Tongue (tissue), 3 donors: ENCODE measurements at places on chromosomes 16 and 17.

DNA sequence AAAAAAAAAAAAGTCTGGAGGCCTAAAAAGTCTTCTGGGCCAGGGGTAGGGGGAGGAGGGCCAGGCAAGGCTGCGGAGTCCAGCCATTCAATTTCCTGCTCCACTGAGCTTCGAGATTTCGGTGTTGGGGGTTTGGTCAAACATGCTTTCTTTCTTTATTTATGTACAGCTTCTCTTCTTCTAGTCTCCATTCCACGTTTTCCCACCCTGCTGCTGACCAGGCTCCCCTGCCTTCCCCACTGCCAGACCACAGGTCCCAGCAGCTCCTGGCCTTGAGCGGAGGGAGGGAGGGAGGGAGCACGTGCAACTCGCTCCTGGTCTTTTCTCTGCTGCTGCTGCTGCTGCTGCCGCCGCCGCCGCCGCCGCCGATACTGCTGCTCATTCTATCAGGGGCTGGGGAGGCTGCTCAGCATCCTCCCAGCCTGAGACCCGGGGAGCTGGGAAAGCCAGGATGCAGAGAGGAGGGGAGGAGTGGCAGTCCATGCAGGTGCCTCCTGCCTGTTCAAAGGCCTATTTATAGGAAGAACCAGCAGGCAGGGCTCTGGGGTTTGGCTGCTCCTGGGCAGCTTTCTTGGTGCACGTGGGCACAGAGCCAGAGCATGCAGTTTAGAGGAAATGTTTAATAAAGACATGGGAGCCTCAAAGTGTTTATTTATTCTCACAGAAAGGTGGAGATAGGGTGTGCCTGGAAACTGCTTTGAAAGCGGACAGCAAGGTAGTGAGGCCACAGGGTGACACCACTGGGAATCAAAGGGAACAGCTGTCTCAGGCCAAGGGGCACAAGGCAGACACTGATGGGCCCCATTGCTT lies 23.4 kb upstream of the ZFHX3 start:
- DNase-seq = peak; percentile 65

GRCh38 chr17:76234354-76234679 lies 6.0 kb downstream of the RNF157 start:
- no peak for DNase-seq

DNA sequence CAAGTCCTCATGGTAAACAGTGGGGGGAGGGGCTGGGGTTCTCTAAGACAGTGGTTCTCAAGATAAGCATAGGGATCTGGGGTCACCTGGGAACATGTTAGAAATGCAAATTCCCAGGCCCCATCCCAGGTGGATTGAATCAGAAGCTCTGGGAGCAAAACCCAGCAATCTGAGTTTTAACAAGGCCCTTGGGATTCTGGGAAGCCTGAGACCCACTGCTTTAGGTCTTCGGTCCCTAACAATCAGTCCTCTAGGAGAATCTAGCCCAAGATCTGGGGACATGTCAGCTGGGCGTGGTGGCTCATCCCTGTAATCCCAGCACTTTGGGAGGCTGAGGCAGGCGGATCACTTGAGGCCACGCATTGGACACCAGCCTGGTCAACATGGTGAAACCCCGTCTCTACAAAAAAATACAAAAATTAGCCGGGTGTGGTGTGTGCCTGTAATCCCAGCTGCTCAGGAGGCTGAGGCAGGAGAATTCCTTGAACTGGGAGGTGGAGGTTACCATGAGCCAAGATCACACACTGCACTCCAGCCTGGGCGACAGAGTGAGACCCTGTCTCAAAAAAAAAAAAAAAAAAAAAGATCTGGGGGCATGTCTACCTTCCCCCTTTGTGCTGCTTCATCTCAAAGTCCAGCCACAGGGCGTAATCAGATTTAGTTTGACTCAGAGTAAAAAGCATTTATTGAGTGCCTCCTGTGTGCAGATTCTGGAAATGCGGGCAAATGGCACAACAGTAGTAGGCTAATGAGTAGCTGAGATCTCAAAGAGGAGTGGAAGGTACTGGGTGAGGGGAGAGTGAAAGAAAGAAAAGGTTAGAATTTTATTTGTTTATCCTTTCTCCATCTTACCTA lies 8.8 kb upstream of the NR1D1 start:
- no peak for DNase-seq

DNA sequence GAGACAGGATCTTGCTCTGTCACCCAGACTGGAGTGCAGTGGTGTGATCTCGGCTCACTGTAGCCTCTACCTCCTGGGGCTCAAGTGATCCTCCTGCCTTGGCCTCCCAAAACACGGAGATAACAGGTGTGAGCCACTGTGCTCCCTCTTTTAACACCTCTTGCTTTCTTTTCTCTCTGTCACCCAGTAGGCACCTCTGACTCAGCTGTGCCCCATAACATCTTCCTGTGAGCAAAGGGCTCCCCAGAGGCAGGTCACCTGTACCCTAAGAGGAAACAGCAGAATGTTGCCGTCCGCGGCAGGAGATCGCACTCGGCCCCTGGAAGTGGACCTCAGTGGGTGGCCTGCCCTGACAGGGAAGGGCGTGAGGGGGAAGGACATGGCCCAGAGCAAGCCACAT lies 918 bp upstream of the NLRC3 start:
- DNase-seq = no peak

DNA sequence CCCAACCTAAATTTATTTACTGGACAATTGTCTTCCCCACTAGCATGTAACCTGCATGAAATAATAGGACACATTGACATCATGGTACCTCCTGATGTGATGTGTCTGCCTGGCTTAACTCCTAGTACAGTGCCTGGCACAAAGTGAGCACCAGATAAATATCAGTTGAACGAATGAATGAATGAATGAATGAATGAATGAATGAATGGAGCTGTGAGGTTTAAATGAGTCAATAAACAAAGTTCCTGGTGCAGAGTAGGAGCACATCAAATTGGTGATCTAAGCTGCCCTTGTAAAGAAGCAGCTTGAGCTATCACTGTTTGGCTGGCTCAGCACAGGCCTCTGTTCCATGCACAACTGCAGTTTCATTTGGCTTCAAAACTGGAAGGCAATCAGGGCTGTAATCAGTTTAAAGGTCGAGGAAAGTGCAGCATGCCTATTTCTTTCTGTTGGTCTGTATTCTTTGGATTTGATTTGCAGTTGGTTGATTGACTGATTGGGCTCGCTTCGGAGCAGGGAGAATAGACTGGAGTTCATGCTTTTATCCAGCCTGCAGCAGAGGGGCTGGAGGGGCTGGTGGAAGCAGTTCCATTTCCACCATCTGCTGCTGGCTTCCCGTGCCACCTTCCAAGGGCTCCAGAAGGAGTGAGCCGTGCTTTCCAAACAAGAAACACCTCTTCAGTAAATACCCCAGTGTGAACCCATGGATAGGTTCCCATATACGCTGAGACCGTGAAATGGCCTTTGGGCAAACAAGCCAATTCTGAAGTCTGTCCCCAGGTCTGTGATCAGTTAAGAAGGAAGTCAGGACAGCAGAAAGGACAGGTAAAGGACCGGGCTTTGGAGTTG lies 54.6 kb downstream of the GPRC5B start:
- no peak for DNase-seq

DNA sequence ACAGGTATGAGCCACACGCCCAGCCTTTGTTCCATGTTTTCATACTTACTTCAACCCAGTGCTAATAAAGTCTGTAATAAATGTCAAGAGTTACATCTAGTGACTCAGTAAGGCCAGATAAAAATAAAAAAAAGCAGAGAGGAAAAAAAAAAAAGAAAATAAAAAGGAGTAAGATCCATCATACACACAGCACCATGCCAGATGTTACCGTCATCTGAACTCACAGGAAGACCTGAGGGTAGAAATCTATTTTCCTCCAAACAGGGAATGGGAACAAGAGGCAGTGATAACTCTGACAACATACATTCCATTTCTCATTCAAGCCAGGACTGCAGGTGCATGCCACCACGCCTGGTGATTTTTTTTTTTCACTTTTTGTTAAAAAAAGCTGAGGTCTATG lies 20.7 kb downstream of the CRK start:
- DNase-seq = no peak

- no peak for DNase-seq
Observed at GRCh38 chr16:71282943-71283342, 6.3 kb downstream of the CMTR2 start.

- DNase-seq = no peak
Observed at GRCh38 chr17:70961341-70961740, 792.0 kb downstream of the KCNJ2 start.

DNA sequence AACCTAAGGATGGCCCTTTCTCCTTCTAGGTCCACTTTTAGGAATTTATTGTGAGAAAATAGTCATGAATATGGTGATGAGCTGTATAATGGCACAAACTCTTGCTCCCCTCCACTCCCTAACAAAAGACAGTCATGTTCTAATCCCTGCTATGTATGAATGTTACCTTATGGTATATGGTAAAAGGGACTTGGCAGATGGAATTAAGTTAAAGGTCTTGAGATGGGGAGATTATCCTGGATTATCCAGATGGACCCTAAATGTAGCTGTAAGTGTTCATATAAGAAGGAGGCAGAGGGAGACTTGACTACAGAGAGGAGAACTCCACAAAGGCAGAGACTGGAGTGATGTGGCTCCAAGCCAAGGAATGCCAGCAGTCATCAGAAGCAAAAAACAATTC lies 296.1 kb downstream of the SOX9 start:
- no peak for DNase-seq

DNA sequence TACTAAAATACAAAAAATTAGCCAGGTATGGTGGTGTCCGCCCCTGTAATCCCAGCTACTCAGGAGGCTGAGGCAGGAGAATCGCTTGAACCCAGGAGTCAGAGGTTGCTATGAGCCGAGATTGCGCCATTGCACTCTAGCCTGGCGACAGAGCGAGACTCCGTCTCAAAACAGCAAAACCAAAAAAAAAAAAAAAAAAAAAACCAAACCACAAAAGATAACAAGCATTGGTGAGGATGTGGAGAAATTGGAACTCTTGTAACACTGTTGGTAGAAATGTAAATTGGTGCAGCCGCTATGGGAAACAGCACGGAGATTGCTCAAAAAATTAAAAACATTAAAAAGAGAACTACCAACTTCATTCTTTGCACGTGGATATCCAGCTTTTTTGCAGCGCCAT lies 119.4 kb downstream of the OR1D5 start:
- no peak for DNase-seq

GRCh38 chr17:2977157-2977556 lies 86.2 kb downstream of the OR1D5 start:
- DNase-seq = no peak

DNA sequence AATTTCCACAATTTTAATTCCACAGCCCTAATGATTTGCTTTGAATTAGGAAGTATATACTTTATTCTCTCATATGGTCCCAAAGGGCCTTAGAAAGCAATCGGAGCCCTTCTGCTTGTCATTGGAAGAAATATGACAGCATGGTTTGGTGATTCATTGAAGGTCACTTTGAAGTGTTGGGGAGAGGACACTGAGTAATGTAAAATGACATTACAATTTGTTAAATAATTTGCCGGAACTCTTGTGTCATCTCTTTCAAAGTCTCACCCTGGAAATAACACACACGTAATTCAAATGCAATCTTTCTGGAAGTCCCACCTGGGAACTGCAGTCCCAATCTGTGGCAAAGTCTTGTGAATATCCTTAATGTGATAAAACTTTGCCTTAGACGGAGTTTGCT lies 59.8 kb downstream of the BMERB1 start:
- DNase-seq = no peak

DNA sequence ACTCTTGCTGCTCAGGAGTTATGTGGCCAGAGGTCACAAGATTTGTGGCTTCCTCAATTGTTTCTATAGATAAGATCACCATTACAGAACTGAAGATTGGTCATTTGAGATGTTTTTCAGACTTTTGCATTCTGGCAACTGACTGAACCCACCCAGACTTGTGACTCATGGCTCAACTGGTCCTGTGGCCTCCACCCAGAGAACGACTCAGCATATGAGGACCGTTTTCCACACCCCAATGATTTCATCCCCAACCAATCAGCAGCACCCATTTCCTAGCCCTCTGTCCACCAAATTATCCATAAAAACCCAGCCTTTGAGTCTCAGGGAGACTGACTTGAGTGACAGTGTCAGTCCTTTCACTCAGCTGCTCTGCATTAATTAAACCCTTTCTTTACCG lies 143.2 kb upstream of the ASIC2 start:
- no peak for DNase-seq

DNA sequence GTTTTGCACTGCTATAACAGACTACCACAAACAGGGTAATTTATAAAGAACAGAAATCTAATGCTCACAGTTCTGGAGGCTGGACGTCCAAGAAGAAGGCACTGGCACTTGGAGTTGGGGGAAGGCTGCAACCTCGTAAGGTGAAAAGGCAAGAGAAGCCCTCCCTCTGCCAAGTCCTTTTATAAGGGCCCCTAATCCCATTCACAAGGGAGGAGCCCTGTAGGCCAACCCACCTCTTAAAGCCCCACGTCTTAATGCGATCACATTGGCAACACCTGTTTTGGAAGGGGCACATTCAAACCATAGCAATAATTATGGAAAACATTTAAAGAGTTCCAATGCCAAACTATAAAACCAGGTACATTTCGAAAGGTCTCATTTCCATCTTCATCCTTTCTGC lies 5.2 kb downstream of the PKD1L3 start:
- DNase-seq = no peak

GRCh38 chr17:63420868-63421680 lies 25.0 kb downstream of the CYB561 start:
- no peak for DNase-seq

DNA sequence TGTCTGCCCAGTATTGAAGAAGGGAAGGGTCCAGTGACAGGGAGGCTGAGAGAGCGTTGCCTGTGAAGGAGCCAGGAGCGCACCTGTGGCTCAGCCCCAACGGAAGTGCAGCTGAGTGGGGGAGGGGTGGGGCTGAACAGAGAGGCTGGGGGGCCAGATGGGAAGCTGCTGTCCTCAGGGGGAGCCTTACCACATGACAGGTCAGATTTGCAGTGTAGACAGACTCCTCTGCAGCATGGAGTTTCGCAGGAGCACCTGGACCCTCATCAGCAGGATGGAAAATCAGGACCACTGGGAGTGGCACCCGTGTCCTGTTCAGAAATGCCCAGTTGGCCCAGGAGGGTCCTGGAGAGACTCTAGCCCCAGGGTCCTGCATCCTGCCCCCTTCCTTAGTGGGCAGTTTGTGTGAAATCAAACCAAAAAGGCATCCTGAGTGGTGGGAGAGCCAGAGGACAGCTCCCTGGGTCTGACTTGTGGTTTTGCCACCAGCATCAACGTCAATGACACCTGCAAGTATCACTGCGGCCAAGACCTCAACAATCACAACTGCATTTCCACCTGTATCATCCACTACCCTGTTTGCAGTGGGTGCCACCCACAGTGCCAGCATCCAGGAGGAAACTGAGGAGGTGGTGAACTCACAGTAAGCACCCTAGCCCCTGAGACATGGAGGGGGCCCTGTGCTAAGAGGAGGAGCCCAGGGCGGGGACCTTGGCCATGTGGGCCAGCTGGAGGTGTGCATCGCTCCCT lies 7.8 kb downstream of the CD300A start:
- no peak for DNase-seq

GRCh38 chr16:58421059-58421458 lies 28.8 kb downstream of the GINS3 start:
- DNase-seq = no peak

DNA sequence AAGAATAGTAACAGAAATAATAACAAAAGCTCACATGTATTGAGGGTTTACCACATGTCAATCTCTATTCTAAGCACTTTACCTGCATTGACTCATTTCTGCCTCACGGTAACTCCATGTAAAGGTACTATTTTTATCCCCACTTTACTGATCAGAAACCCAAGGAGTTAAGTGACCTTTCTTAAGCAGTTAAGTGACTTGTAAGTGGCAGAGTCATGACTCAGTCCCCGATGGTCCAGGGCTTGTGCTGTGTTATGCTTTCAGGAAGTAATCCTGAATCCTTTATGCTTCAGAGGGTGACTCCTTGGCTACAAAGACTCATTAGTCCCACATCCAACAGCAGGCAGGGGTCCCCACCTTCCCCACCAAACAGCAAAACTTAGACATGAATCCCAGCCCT lies 66.5 kb downstream of the MRM1 start:
- no peak for DNase-seq

GRCh38 chr16:27539120-27539519 lies 10.6 kb downstream of the GTF3C1 start:
- no peak for DNase-seq
